Left ventricle myocardium superior (tissue), 1 donor: ENCODE measurements at places on chromosomes 1 and 21. TPM values are rescaled to one million over a fixed set of nuclear protein-coding genes. Genes with fewer than 3 reads are reported as not detected.

The C4BPA gene
- not detected for total RNA-seq

The OPRD1 gene
- not detected for total RNA-seq

The RO60 gene
- 51.6 TPM for total RNA-seq

The ACKR1 gene
- 15.9 TPM for total RNA-seq

The RAP1GAP gene
- total RNA-seq, result 3.4 TPM

The FAM72B gene
- 0.67 TPM for total RNA-seq

The SH2D5 gene
- total RNA-seq, result not detected

The HSPA6 gene
- total RNA-seq, result 1.1 TPM

The SPATA45 gene
- not detected for total RNA-seq

The NLRP3 gene
- total RNA-seq, result 0.64 TPM

The KRTAP20-3 gene
- total RNA-seq, result not detected

The DNM3 gene
- total RNA-seq, result 2.3 TPM

The NTNG1 gene
- total RNA-seq, result 0.57 TPM

The TSPEAR gene
- 2.7 TPM for total RNA-seq

The SGIP1 gene
- 2.9 TPM for total RNA-seq

The TBX19 gene
- 0.55 TPM for total RNA-seq

GRCh38 chr1:68281946-68282615 is 49.8 kb upstream of the WLS start:
- no peak for DNase-seq

GRCh38 chr1:225631021-225631663 is 21.8 kb downstream of the ENAH start:
- no peak for DNase-seq

- DNase-seq, result no peak
Measured at GRCh38 chr1:51922040-51922439, 43.5 kb upstream of the NRDC start.

DNA sequence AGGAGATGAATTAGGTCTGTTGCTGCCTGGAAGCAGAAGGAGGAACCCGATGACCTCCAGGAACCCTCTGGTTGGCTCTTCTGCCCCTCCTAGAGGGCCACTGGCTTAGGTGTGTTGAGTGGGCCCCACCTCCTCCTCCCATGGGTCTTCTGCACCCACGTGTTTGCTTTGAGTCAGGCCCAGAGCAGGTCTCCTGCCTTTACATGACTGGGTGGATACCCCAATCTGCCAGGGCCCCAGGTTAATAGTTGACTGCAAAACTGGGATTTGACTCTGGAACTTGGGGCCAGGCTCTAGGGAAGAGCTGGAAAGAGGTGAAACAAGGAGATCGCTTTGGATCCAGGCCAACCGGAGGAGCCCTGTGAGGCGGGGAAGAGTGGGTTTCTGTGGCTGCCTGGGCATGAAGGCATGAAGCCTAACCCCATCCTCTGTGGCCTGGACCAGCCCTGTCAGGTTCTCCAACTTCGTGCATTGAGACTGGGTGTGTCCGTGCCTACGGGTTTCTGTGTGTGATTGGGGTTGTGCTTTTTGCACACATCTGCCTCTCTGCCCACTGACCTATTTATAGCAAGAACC is 7.8 kb upstream of the LAD1 start:
- no peak for DNase-seq

DNA sequence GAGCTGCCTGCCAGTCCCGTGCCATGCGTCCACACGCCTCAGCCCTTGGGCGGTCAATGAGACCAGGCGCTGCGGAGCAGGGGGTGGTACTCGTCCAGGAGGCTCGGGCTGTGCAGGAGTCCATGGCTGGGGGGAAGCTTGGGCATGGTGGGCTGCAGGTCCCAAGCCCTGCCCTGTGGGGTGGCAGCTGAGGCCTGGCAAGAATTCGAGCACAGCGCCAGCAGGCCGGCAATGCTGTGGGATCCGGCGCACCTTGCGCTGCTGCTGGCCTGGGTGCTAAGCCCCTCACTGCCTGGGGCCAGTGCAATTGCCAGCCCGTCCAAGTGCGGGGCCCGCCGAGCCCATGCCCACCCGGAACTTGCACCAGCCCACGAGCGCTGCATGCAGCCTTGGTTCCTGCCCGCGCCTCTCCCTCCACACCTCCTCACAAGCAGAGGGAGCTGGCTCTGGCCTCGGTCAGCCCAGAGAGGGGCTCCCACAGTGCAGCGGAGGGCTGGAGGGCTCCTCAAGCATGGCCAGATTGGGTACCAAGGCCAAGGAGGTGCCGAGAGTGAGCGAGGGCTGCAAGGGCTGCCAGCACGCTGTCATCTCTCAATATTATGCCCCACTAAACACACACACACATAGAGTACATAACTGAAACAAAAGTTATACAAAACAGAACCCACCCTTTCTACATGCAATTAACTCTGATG is 307.7 kb downstream of the LMO4 start:
- no peak for DNase-seq

GRCh38 chr1:55257958-55258357 is 42.8 kb upstream of the USP24 start:
- no peak for DNase-seq

DNA sequence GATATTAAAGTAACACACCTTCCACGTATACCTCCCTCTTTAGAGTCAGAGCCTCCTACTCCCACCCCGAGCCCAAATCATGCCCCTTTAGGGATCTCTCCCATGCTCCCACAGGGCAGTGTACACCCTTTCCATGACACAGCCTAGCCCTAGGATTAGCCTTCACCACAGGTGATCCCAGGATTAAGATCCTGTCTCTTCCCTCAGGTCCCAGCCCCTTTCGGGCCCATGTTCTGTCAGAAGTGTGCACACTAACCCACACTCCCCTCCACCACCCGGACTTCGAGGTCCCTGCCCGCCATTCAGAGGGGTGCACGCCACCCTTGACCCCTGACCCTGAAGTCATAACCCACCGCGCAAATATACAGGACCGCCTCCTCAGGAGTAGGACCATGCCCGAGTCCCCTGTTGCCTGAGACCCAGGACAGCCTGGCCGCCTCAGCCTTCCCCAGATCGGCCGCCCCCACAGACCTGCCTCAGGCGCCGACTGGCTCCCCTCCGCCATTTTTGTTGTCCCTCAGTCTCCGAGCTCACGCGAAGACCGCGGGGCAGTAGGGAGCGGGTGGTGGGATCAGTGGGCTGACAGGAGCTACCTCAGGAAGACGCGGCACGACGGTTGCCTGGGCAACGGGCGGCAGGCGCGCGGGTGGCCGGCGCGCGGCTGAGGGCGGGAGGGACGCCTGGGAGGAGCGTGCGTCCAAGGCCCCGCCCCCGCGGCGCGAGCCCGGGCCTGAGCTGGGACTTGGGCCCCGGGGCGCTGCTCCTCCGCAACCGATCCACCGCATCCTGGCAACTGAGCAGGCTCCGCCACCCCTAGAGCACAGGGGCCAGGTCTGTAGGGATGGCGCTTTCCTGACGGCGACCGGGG is at the start of gene AGBL4:
Gene AGBL4 (minus strand): TSS at position 663 of the 868 bp plus-strand sequence.
- DNase-seq, result peak; percentile 80

DNA sequence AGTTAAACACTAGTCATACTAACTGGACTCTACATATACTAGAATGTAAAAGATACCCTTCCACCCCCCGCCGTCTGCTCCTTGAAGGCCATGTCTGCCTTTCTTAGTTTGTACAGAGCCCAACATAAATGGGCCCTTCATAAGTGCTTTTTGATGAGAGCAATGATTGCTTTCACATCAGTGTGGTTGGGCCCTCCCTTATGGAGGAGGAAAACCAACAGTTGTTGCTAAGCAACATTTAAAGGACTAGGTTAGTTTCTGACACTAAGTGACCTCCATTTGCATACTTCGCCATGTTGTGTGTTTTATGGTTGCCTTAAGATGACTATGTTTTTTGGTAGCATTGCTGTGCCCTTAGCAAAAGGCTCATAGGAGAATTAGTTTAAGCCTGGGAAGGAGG is 182.0 kb upstream of the SGIP1 start:
- no peak for DNase-seq

DNA sequence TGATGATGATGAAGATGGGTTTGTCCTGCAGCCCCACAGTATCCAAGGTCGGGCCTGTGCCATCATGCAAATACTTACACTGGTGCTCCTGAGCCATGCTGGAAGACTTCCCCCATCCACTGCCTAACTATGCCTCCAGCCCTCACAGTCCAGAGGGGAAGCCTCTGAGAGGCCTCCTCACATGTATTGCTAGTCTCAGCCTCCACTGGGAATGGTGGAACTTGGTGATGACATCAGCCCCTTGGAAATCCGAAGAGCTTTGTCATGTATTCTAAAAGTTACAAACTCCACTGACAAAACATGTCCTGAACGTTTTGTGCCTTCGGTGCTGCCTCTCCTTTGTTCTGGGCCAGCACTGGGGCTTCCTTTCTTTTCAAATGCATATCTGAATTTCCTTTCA is 61.1 kb upstream of the DMRTB1 start:
- DNase-seq, result no peak

DNA sequence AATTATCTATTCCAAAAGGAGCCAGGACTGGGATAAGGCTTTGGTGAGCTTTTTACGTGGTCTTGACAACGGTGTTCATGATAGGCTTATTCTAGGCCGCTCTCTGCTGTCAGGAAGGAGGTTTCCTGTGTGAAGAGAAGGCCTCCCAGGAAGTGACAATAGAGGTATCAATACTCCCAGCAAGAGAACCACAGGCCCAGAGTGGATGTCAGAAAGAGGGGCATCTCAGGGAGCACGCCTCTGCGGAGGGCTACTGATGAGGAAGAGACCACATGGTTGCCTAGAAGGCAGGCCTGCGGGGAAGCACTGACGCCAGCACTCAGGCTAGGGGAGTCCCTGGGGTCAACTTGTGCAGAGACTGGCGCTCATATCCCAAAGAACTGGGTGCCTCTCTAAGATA is 60.4 kb downstream of the ITPKB start:
- DNase-seq, result no peak

DNA sequence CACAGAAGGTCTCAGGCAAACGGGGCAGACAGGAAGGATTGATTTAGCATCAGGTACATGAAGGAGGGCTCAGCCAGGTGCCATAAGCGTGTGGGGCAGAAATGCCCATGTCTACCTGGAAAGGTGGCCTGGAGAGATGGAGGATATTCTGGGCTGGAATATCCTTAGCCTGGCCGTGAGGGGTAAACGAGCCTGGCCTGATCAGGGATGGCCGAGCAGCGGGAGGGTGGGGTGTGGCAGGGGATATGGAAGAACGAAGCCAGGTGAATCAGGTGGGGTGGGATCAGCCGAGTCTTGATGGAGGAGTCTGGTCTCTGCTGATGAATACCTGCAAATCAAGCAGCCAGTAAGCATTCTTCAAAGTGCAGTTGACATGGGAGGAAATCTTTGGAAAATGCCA is 35.5 kb upstream of the TTC22 start:
- no peak for DNase-seq

GRCh38 chr21:16084776-16085364 is 355.1 kb downstream of the USP25 start:
- DNase-seq, result peak; percentile 61

- no peak for DNase-seq
Measured at GRCh38 chr1:218281285-218281684, 3.8 kb upstream of the RRP15 start.

DNA sequence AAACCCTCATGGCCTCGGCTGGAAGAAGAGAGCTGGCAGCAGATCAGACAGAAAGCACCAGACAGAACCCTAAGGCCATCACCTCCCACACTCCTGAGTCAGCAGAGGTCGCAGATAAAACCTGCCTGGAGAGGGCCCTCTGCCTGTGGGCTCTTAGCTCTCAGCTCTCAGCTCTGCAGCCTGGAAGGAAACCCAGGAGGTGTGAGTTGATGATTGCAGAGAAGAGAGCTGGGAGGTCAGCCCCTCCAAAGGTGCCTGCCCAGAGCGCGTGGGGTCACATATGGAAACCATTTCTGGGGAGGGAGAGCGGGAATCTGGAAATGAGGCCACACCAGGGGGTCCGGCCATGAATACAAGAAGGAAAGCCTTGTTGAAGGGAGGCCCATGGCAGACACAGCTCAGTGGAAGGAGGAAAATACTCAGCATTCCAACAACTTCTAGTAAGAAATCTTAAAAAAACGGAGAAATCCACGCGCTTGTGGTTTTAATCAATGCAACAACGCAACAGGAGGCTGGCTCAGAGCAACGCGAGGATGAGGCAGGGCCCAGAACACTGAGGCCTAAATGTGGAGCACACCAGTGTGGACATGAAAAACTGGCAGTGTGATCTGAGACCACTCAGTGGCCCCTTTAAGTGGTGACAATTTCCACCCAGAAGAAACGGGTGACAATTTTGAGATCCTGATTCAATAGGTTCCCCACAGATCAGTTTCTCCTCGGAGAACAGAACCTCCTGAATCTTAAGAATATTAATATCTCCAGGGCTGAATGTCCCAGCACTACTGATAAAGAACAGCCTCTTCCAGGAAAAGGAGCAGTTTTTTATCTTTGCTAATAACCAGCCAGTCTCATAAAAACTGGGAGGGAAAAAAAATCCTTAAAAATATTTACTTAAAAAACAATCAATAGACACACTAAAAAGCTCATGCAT is 45.7 kb downstream of the PSMG1 start:
- DNase-seq, result no peak

GRCh38 chr1:35264035-35264434 is 4.5 kb upstream of the ZMYM4 start:
- no peak for DNase-seq

DNA sequence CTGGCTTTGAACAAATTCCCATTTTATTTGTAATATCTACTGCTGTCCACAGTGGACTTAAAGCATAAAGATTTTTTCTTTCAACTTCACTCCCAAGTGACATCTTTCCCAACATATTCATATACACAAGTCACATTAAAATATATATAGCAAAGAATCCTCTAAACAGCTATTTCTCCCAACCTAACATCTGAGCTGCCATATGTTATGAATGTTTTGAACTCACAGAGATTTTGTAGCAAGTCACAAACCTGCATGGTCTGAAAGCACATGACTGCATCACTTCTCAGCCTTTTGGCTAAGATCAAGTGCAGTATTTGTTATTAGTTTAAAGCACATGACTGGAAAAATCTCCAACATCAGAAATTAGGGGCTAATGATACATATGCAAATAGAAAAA is 7.7 kb upstream of the HFM1 start:
- DNase-seq, result no peak

- DNase-seq, result no peak
Measured at GRCh38 chr1:217910791-217911320, 279.7 kb downstream of the SPATA17 start.

- no peak for DNase-seq
Measured at GRCh38 chr1:222098404-222098803, 356.5 kb upstream of the DUSP10 start.

- DNase-seq, result peak; percentile 96
Measured at GRCh38 chr1:202810615-202811295, at the start of gene PCAT6. TSS of gene PCAT6 (plus strand) at chr1:202810954.

DNA sequence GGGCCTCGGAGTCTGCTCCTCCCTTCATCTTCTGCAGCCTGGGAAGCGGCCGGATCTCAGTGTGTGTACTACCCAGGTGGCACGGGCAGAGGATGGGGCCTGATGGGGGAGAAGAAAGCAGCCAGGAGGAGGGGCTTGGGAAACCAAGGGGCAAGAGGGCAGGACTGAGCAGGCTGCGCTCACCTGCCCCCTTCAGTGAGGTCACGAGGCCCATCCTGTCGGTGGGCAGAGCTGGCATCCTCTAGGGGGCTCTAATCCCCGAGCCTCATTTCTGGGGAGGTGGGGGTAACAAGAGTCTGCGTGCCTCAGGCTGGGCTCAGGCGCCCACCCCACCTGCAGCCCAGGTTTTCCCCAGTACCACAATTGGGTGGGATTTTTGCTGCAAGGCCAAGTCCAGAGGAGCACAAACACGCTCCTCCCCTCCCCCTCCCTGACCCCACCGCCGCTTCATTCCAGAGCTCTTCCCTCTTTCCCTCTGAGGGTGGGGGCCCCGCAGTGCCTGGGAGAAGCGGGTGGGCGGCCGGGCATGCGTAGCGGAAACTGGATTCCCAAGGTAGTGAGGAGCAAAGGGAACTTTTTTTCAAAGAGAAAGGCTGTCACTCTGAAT is 1.8 kb upstream of the WNT3A start:
- no peak for DNase-seq

- DNase-seq, result peak; percentile 39
Measured at GRCh38 chr1:207454046-207454964, at the start of gene CR2. TSS of gene CR2 (plus strand) at chr1:207454328. CDS start at chr1:207454419, 91 bp downstream.
